K562 (cell line): ENCODE measurements at places on chromosomes 6 and 20. TPM values are rescaled to one million over a fixed set of nuclear protein-coding genes. Genes with fewer than 3 reads are reported as not detected.

Gene SLC17A9
- 0.27 and 0.31 TPM in 2 replicates for total RNA-seq

Gene RALY
- total RNA-seq: 164 and 174 TPM in 2 replicates

Gene ZNF318
- 16.9 and 17.8 TPM in 2 replicates for total RNA-seq

Gene CCM2L
- not detected in 2 replicates for total RNA-seq

Gene DPPA5
- total RNA-seq: not detected in 2 replicates

Gene SLC17A1
- total RNA-seq: not detected in 2 replicates

Gene MED20
- total RNA-seq: 46.0 and 46.5 TPM in 2 replicates

Gene SAPCD1
- 13.4 and 15.8 TPM in 2 replicates for total RNA-seq

Gene C6orf141
- total RNA-seq: not detected in 2 replicates

Gene ZNF322
- 29.2 and 31.2 TPM in 2 replicates for total RNA-seq

Gene ULBP2
- total RNA-seq: 0.78 and 1.2 TPM in 2 replicates

Gene NXT1
- 30.3 and 35.7 TPM in 2 replicates for total RNA-seq

Gene OLIG3
- not detected in 2 replicates for total RNA-seq

Gene SLC4A11
- total RNA-seq: 1.1 and 2.0 TPM in 2 replicates

Gene BCAS1
- 0.93 and 1.0 TPM in 2 replicates for total RNA-seq
